NCI-H2081 (cell line): ENCODE measurements at places on chromosomes 4 and X.

GRCh38 chr4:16443504-16444088 is 217.3 kb upstream of the TAPT1 start:
- DNase-seq: peak; percentile 33

DNA sequence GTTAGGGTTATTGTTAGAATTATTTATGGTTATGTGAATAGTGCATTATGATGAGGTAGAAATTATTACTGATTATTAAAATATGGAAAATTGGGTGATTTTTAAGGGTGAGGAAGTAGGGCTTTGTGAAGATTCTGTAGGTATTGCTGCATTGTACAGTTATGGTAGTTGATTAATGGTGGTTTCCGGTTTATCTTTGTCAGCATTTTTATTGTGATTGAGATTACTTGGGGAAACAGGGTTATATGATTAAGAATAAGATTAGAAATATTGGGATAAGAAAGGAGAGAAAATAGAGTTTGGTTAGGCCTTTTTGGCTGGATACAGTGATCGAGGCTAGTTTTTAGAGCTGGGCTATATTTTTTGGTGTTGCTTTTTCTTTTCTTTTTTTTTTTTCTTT is 8.6 kb upstream of the IGBP1 start:
- DNase-seq: no peak

DNA sequence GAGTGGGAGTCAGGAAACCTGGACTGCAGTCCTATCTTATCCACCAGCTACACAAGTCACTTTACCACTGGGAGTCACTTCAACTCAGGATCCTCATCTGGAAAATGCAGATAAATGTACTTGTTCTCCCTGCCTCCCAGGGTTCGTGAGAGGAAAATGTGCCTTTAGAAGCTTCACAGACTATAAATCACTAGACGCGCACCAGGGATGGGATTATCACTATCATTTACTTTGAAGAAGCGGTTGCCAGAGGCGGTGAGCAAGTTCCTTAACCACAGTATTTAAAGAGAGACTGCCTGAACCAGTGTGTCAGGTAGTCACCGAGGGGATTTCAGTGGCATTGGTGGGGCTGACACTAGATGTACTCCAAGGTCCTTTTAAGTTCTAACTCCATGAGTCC is 219.5 kb downstream of the HS6ST2 start:
- DNase-seq: no peak

GRCh38 chrX:46628460-46629371 is 55.2 kb downstream of the CHST7 start:
- no peak for DNase-seq

GRCh38 chrX:72347366-72347765 is 41.7 kb upstream of the CITED1 start:
- no peak for DNase-seq
